Stromal cell of bone marrow (primary cell): ENCODE measurements at places on chromosomes 11 and 22.

DNA sequence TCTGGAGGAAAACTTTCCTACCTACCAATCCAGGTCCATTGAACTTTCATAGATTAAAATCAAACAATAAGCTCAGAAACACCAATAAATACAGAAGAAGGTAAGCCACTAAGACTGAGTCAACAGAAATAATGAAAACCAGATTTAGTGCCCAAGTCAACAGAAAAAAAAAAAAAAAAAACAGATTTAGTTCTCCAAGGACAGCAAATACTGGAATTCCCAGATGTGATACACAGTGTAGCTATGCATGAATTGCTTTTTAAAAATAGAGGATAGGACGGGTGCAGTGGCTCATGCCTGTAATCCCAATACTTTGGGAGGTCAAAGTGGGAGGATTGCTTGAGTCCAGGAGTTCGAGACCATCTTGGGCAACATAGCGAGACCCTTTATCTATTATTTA, 15.7 kb downstream of the DMC1 start:
- peak; percentile 68 for DNase-seq

DNA sequence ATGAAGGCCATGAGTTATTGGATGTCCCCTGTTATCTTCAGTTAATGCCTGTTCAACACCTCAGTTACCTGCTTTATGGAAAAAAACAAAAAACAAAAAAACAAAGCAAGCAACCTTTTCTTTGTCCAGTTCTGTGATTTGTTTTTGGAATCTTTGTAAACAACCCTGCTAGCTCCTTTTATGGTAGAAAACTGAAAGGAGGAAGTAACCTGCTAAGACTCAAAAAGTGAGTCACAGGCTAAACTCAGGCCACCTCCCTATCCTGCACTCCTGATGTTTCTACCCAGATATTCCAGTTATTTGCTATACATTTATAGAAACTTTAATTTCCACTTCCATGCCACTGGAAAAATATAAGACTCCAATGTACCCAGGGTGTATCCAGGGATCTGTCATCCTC, 20.6 kb upstream of the TLCD5 start:
- no peak for DNase-seq

GRCh38 chr22:17192186-17192585, 27.0 kb downstream of the ADA2 start:
- DNase-seq = no peak

- DNase-seq = no peak
These were observed 73.4 kb downstream of the NCAPD3 start for GRCh38 chr11:134150195-134150903.

DNA sequence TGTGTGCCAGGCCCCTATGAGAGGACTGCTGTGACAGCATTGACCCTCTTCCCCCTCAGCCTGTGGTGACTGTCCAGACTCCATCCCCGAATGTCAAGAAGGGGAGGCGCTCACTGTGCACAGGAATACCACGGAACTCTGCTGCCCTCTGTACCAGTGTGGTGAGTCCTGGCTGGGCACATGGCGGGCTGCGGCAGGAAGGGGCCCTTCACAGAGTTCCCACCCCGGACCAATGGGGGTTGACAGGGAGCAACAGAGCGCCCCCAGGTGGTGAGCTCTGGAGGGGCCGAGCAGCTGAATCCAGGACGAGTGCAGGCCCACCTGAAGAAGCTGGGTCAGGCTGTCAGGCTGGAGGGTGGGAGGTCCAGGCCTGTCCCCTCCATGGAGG, 83.8 kb upstream of the MYOD1 start:
- DNase-seq = no peak

- no peak for DNase-seq
These were observed 170.2 kb downstream of the BRD1 start for GRCh38 chr22:49657275-49657973.

GRCh38 chr22:39238966-39239505, 5.7 kb downstream of the PDGFB start:
- DNase-seq = no peak

DNA sequence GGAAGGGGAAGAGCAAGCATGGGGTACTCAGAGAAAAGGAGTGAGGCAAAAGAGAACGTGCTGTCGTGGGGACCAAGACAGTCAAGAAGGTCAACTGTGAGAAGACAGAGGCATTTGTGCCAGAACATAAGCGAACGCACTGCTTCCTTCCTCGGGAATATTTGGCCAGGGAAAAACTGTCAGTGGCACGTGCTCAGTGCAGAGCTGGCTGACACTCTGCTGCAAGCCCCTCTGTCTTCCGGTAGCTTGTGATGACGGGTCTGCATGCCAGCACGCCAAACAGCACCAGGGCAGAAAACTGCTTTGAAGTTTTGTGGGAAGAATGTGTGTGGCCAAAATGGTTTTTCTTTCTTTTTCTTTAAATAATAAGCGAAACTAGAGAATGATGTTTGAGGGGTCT, 60.6 kb downstream of the SMCO4 start:
- DNase-seq = no peak

DNA sequence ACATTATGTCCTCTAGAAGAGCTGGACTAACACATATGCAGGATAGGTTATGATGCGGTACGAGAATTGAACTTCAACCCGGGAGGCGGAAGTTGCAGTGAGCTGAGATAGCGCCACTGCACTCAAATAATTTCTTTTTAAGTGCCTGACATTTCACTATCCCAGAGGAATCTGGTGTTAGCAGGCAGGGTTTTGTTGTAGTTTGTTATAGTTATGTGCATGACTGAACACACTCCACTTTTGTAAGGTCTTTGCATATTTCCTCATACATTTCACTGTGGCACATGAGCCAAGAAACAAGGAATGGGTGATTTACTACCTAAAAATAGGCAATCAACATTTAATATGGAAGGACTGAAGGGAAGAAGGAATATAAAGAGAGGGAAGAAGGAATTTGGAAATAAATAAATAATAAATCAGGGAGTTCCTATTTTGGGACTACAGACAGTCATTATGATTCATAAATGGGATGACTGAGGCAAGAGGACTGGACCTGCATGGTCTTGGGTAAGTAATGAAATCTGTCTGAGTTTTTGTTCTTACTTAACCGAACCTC, 8.7 kb upstream of the HIPK3 start:
- DNase-seq = peak; percentile 49

DNA sequence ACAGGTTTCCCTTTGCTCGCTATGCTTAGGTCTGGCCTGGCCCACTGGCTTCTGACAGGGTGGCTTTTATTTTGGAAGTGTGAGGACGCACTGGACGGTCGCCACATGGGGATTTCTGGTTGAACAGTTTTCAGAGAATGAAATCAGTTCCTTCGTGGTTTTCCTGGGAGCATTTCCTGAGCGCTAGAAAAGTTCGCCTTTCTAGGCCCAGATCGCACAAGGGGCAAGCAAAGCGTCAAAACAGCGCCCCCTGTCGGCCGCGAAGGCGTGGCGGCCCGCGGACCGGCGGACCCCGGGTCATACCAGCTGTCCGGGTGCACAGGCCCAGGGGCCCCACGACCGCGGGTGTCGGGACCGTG, 12.7 kb upstream of the CYP2R1 start:
- peak; percentile 31 for DNase-seq

DNA sequence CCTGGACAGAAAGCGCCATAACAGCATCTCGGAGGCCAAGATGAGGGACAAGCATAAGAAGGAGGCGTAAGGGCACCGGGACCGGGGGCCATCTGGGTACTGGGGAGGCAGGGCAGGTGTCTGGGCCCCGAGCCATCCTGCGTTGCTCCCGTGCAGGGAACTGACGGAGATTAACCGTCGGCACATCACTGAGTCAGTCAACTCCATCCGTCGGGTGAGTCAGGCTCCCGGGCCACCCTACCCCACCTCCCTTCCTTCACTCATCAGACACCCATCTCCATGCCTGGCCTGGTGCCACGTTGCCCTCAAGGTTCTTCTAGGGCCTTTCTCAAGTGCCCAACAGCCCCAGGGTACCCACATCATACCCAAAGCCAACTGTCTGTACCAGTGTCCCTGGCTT, 15.0 kb downstream of the PLCB3 start:
- DNase-seq = no peak

- DNase-seq = no peak
These were observed 183.2 kb upstream of the NECTIN1 start for GRCh38 chr11:119912229-119912628.

GRCh38 chr11:44033411-44033850, 14.3 kb upstream of the ACCSL start:
- no peak for DNase-seq

GRCh38 chr11:10310301-10310841, 5.5 kb downstream of the ADM start:
- no peak for DNase-seq

DNA sequence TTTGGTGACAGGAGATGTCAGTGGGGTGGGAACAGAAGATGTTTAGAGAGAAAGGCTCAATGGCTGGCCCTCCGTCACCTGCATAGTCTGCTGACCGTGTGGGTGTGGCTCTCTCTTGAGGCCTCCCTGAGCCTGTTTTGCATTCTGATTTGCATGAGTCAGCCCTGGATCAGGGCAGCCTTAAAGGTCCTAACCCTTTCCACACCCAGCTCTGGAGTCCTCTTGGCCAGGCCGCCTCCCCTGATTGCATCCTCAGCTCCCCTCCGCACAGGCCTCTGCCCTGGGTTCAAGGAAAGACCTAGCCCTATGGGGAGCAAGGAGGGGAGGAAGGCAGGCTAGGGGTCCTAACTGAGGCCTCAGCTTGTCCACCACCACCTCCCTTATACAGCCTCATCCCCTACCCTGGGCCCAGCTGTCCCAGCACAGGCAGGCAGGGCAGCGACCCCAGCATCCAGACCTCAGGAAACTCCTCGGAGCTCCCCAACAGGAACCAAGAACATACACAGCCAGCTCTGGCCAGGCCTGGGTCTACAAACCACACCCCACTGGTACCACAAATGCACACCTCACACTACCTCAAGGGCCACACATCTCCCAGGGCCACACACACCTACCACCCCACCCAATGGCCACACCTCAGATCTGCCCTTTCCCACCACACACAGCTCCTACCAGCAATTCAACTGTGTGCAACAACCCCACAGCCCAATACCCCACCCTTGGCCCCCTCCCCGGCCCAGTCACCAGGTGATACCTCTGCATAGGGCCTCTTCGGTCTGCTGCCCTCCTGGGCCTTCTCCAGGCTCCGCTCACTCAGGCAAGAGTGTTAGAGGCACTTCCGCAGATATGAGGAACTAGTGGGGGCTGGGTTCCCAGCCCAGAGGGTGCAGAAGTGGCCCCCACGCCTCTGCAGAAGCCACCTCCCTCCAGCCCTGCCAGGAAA, 13.7 kb downstream of the ARAP1 start:
- peak; percentile 48 for DNase-seq

GRCh38 chr11:126727381-126727780, 273.2 kb downstream of the KIRREL3 start:
- no peak for DNase-seq

DNA sequence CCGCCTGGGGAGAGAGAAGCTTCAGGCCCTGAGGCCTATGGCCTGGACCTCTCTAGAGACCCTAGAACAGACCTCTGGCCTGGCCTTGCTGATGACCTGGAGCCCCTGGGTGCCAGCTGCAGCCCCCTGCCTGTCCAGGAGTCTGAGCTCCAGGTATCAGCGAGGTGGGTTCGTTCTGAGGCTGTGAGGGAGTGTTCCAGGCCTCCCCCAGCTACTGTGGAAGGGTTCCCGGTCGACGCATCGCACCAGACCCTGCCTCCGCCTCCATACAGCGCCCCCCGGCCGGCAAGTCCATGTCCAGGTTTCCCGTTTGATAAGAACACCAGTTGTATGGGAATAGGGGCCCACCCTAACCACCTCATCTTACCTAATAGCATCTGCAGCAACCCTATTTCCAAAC, 111.1 kb downstream of the KCNQ1 start:
- no peak for DNase-seq

- no peak for DNase-seq
These were observed 4.8 kb upstream of the CKAP5 start for GRCh38 chr11:46850829-46851380.

DNA sequence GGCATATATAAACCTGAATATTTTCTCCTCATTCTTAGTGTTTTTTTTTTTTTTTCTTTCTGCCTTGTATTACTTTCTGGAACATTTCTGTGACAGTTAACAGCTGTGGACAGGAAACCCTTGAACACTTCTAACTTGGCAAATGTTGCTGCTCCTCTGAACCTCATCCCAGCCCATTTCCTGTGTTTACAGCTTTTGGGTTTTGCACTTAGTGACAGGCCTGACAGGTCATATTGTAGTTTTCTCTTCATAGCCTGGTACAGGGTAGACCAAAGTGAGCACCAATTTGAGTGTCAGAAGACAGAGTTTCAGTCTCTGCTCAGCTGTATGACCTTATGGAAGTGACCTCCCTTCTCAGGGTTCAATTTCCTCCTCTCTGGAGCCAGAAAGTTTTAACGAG, 91.6 kb downstream of the STIM1 start:
- DNase-seq = no peak

GRCh38 chr11:11472106-11472505, 119.1 kb upstream of the CSNK2A3 start:
- no peak for DNase-seq

- no peak for DNase-seq
These were observed 23.4 kb downstream of the TPBGL start for GRCh38 chr11:75263944-75264349.

- DNase-seq = no peak
These were observed 27.1 kb downstream of the PTDSS2 start for GRCh38 chr11:477052-477715.

GRCh38 chr11:1411301-1411700, 21.6 kb downstream of the BRSK2 start:
- no peak for DNase-seq

DNA sequence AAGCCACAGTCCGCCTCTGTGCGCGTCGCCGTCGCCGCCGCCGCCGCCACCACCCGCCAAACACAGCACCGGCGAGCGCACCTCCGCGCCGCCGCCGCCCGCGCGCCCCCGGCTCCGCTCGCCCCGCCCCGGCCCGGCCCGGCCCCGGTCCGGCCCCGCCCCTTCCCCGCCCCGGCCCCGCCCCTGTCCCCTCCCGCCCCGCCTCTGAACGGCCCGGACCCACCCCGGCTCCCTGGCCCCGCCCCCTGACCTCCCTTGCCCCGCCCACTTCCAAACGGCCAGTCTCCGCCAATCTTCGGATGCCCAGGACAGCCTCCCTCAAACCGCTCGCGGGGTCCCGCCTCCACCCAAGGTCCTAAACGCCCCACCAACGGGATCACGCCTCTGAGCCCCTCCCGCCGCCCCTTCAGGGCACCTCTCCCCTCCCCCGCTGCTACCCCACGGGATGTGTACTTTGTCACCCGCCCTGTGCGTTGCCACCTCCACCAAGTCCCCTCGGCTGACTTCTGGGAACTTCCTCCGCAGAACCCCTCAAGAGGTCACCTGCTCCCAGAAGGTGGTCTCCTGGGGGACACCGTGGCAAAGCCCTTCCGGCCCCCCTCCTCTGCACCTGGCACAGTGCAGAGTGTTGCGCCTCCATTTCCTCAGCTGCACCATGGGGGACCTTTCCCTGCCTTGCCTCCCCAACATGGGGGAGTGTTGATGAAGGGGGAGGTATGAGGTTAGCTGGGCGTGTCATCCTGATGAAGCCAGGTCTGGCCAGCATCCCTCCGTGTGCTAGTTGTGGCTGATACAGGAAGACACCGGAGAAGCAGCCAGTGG, at the start of gene KIAA0930:
TSS of gene KIAA0930 (minus strand) at position 85 of the 822 bp plus-strand sequence. CDS start 191 bp downstream, outside the sequence.
- peak; percentile 28 for DNase-seq

GRCh38 chr11:43360361-43361032, 1.8 kb downstream of the TTC17 start:
- DNase-seq = no peak

GRCh38 chr22:24474221-24474620, 20.9 kb upstream of the UPB1 start:
- DNase-seq = peak; percentile 71

GRCh38 chr11:46376258-46377050, 5.0 kb upstream of the MDK start:
- DNase-seq = no peak

GRCh38 chr11:6850526-6850925, 5.0 kb downstream of the OR10A5 start:
- DNase-seq = no peak
